T-cell (primary cell): ENCODE measurements at places on chromosomes 12 and 14. TPM values are rescaled to one million over a fixed set of nuclear protein-coding genes. Genes with fewer than 3 reads are reported as not detected.

GRCh38 chr12:111228916-111229666, 139.8 kb downstream of the PHETA1 start:
- H3K27me3 ChIP-seq = no peaks in the 10 kb centered on the region
- H3K4me3 ChIP-seq = no peak overlapping the region
- no peak overlapping the region for H3K27ac ChIP-seq
- no peak for DNase-seq
- no peaks in the 10 kb centered on the region for H3K36me3 ChIP-seq
- no peaks in the 10 kb centered on the region for H3K4me1 ChIP-seq

GRCh38 chr14:96039633-96040311, 610 bp downstream of the C14orf132 start:
- no peak overlapping the region for H3K27ac ChIP-seq
- peaks cover 22% of the 10 kb centered on the region for H3K27me3 ChIP-seq
- H3K4me3 ChIP-seq = peak overlapping the region; percentile 53

Gene TSPAN11
- not detected for total RNA-seq

DNA sequence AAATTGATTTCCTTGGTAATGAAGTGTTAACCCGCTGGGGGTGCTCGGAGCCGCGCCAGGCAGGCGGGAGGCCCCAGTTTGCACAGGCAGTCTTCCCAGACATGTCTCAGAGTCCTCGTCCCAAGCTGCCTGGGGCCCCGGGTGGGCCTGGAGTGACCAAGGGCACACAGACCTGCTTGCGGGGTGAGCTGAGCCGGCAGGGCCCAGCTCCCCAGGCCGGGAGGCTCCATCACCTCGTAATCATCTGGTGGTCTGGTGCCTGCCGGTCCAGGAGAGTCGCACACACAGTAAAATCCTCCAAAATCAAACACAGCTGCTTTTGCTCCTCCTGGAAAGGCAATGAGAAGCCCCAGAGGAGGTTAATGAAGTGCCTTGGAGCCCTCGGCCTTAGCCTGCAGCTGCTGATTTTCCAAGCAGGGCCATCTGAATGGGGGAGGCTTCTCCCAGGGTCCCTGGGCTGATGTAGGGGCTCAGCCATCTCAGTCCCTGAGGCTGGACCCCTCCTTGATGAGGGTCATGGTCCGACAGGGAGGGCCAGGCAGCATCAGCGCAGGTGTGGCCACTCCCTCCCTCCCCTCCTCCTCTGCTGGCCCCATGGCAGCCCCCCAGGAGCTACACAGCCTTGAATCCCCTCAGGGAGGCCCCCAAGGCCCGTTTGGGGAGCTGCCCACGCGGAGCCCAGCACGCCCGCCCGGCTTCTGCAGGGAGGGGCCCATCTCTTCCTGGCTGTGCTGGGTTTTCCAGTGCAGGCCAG, 39.4 kb upstream of the FBRSL1 start:
- no peaks in the 10 kb centered on the region for H3K36me3 ChIP-seq
- DNase-seq = no peak
- H3K4me3 ChIP-seq = no peak overlapping the region
- peaks cover 29% of the 10 kb centered on the region for H3K4me1 ChIP-seq
- H3K27me3 ChIP-seq = peaks cover 21% of the 10 kb centered on the region

DNA sequence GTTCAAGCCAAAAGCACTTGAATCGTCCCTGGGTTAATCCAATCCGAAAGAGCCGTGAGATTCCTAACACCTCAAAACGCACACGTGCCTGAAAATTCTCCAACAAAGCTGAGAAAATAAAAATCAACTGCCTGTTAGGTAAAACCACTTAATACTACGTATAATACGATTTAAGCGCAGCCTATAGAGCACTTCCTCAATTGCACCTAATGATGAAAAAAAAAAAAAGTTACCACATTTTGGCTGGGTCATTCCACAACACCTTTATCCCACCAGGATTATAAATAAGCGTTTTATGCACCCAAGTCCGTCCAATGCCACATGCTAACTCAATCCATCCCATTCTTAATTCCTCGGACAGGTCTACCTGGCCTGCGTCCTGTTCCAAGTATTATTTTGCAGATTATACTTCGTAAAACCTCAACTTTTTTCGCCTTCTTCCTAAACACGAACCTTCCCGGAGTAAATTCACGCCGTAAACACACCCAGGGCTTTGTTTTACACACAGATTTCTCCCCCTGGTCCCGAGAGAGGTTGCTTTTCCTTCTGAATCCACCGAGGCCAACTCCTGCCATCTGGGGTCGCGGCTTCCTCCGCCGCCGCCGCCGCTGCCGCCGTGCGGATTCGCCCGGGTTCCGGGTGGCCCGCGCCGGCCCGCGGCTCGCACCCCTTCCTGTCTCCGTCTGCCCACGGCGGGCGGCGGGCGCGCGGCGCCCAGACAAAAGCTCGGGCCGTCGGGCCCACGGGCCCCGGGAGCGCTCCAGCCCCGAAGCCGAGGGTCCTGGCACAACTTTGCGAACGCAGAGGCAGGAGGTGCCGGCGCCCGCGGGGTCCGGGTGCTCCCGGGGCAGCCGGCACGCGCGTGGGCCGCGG, 66.2 kb downstream of the RNF34 start:
- H3K4me3 ChIP-seq = peak overlapping the region; percentile 48
- peaks cover 14% of the 10 kb centered on the region for H3K4me1 ChIP-seq
- no peaks in the 10 kb centered on the region for H3K27me3 ChIP-seq
- peak; percentile 22 for DNase-seq
- H3K36me3 ChIP-seq = peaks cover 2% of the 10 kb centered on the region

- no peaks in the 10 kb centered on the region for H3K36me3 ChIP-seq
- H3K4me3 ChIP-seq = no peak overlapping the region
- no peaks in the 10 kb centered on the region for H3K4me1 ChIP-seq
- DNase-seq = no peak
- H3K27ac ChIP-seq = no peak overlapping the region
- H3K27me3 ChIP-seq = no peaks in the 10 kb centered on the region
Measured at GRCh38 chr14:99552021-99552553, 51.9 kb downstream of the CCDC85C start.

- no peaks in the 10 kb centered on the region for H3K4me1 ChIP-seq
- no peak for DNase-seq
Measured at GRCh38 chr14:39875028-39875427, 442.8 kb upstream of the FBXO33 start.

DNA sequence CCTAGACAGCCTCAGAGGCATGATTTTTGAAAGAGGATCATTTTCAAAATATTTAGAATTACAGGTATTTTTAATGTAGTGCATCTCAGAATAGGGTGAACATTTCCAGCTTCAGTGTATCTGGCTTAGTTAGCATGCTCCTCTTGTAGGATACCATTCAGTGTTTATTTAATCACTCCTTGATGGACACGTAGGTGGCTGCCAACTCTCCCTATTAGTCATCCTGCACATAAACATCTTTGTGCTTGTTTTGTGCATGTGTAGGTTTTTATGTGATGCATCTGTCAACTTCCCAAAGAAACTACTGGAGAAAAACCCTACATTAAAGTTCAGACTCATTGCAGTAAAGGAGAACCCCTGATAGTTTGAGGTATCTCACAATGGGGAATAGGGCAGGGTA, 52.5 kb upstream of the RBM19 start:
- H3K27me3 ChIP-seq = peaks cover 3% of the 10 kb centered on the region
- H3K27ac ChIP-seq = no peak overlapping the region
- H3K36me3 ChIP-seq = no peaks in the 10 kb centered on the region

Gene FAM186B
- total RNA-seq = 0.32 TPM

DNA sequence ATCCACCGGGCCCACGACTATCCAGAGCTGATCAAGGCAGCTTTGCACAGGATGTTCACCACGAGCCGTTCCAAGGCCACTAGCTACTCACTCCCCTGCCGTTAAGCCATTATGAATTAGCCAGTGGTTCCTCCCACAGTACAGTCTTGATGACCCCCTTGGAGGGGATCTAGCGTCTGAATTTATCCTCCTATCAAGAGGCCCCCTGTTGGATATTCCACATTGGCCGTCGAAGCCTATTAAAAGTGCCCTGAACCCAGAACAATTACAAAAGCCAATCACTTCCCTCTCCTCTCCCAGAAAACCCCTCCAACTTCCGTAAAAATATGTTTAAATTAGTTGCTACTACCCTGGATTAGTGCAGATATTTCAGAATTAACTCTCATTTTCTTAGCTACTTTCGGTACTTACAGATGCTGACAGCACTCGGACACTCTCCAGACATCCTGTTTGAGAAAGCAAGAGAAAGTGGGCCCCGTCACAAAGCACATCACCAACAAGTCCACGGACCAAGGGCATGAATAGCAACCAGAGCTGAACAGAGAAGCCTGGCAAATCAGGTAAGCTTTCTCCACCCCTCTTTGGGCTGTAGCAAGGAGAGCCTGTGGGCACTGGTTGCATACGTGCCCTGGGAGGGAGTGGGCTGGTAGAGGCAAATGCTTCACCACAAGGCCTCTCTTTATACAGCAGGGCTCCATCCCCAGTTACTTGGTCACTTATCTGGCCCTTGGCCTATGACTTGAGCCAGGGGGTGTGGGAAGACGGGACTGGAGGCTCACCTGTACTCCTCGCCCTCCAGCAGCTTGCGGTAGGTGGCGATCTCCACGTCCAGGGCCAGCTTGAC, 5.3 kb downstream of the KRT3 start:
- H3K27me3 ChIP-seq = peaks cover 39% of the 10 kb centered on the region
- DNase-seq = no peak
- no peak overlapping the region for H3K27ac ChIP-seq
- peaks cover 7% of the 10 kb centered on the region for H3K4me1 ChIP-seq
- H3K4me3 ChIP-seq = no peak overlapping the region

DNA sequence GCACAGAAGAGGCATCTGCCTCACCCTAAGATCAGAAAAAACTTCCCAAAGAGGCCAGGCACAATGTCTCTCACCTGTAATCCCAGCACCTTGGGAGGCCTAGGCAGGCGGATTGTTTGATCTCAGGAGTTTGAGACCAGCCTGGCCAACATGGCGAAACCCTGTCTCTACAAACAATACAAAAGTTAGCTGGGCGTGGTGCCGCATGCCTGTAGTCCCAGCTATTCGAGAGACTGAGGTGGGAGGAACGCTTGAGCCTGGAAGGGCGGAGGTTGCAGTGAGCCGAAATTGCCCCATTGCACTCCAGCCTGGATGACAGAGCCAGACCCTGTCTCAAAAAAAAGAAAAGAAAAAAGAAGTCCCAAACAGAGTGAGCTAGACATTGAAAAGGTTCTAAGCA, 4.5 kb downstream of the ZBTB1 start:
- no peak for DNase-seq
- no peaks in the 10 kb centered on the region for H3K36me3 ChIP-seq
- no peaks in the 10 kb centered on the region for H3K27me3 ChIP-seq

Gene PTPRQ
- total RNA-seq = not detected

DNA sequence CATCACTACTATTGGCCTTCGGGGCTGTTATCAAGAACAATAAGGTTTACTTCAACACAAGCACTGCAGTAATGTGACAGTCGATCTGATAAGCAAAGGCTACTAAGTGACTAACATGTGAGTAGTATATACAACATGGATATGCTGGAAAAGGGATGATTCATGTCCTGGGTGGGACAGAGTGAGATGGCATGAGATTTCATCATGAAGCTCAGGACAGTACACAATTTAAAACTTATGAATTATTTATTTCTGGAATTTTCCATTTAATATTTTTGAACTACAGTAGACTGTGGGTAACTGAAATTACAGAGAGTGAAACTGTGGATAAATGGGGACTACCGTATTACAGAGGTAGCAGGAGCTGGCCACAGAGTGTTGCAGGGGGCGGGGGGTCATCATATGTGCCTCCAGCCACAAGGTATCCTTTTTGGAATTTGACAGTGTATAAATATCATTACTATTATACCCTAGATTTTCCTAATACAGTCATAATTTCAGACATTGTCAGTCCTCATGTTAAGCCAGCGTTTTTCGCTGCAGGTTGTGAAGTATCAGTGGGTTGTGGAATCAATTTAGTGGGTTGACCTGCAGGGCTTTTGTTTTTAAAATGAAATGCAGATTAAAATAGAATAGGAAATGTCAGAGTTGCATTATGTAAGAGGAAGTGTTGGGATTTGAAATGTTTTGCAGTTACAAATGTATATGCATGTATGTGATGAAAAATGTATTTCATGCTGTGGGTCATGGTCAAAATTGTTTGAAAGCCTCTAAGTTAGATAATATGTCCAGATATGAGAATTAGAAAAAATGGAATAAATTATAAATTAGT, 148.0 kb upstream of the NUDT4 start:
- no peak for DNase-seq
- no peaks in the 10 kb centered on the region for H3K27me3 ChIP-seq
- H3K4me3 ChIP-seq = no peak overlapping the region
- H3K36me3 ChIP-seq = no peaks in the 10 kb centered on the region
- no peaks in the 10 kb centered on the region for H3K4me1 ChIP-seq

DNA sequence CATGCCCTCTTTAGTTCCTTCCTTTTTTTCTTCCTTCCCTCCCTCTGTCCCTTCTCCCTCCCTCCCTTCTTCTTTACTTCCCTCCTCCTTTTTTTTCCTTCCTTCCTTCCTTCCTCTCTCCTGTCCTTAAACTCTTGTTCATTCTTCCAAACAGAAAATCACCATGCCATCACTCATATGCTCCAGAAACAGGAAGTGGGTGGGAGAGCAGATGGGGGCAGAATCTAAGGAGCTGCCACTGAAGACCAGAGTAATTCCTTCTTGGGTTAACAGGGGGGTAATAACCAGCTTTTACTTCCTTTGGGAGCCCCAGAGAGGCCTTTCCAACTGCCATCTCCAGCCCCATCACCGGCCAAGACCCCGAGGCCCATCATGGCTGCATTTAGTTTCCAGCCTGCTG, 51.2 kb downstream of the SVOP start:
- no peak overlapping the region for H3K4me3 ChIP-seq
- no peaks in the 10 kb centered on the region for H3K36me3 ChIP-seq
- no peak overlapping the region for H3K27ac ChIP-seq
- no peaks in the 10 kb centered on the region for H3K4me1 ChIP-seq

DNA sequence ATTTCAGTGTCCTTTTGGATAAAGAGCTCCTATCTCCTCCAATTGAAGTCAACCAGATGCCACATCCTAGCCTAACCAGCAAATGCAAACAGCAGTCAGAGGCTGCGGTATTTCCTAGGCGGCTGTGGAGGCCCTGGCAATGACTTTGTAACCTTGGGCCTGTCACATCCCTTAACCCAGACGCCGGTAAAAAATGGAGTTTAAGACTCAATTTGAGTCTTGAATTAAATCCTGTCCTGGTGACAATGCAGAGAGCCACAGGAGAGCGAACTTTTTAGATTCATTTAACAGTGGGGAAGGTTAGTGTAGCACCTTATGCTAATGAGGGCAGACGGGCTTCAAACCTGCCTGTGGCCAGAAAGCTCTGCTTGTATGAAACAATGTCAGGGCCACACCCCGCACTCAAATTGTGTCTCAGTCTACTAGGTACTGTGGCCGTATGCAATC, 1.3 kb downstream of the C12orf75 start:
- H3K27ac ChIP-seq = peak overlapping the region; percentile 61
- H3K4me1 ChIP-seq = peaks cover 18% of the 10 kb centered on the region
- H3K27me3 ChIP-seq = no peaks in the 10 kb centered on the region
- peak; percentile 24 for DNase-seq
- H3K4me3 ChIP-seq = peak overlapping the region; percentile 71
- no peaks in the 10 kb centered on the region for H3K36me3 ChIP-seq

DNA sequence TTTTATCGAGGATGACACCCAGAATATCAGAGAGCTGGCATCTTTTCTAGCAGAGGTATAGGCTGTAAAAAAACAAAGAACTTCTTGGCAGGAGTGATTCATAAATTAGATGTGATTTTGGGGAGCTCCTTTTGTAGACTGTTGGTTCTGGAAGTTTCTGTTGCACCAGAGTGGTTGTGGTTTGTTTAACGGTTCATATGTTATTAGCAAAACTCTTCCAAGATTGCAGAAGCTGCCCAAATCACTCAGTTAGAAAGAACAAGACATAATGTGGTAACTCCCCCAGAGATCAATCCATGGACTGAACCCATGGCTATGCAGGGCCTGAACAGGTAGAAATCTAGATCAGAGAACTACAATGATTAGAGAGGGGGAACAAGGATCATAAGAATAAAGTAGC, 6.7 kb upstream of the RNASE10 start:
- H3K4me3 ChIP-seq = no peak overlapping the region
- H3K27ac ChIP-seq = no peak overlapping the region
- no peak for DNase-seq
- no peaks in the 10 kb centered on the region for H3K27me3 ChIP-seq
- H3K36me3 ChIP-seq = no peaks in the 10 kb centered on the region
